ENCODE measurements at places on chromosomes 2 and 18.

- DNase-seq, result no peak
These were observed 162.2 kb downstream of the BAZ2B start for GRCh38 chr2:159454185-159454584.

GRCh38 chr2:232926431-232926939 is 56.4 kb downstream of the SNORC start:
- no peak for DNase-seq

GRCh38 chr18:57640749-57641148 is 19.1 kb upstream of the NARS1 start:
- no peak for DNase-seq

- DNase-seq, result no peak
These were observed 3.8 kb upstream of the ATP6V1C2 start for GRCh38 chr2:10717628-10718027.

GRCh38 chr18:74506448-74507084 is 10.4 kb downstream of the CNDP2 start:
- peak; percentile 30 for DNase-seq

GRCh38 chr2:176488431-176488830 is 219.2 kb downstream of the MTX2 start:
- DNase-seq, result no peak

GRCh38 chr2:38733300-38733971 is 17.7 kb downstream of the SRSF7 start:
- DNase-seq, result no peak

GRCh38 chr2:240209493-240209892 is 69.0 kb upstream of the OTOS start:
- DNase-seq, result no peak

- DNase-seq, result no peak
These were observed 17.3 kb downstream of the ACVR1 start for GRCh38 chr2:157858846-157859245.

DNA sequence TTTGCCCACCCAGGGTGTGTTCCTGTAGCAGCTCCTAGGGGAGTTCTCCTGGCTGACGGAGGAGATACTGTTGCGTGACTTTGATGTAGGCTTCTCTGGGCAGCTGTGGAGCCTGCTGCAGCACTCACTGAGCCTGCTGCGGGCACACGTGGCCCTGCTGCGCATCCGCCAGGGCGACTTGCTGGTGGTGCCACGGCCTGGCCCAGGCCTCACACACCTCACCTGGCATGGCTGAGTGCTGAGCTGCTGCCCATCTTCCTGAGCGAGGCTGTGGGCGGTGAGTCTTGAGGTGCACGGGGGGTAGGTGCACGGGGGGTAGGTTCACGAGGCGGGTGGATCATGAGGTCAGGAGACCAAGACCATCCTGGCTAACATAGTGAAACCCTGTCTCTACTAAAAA is 191.7 kb downstream of the ANKRD36C start:
- DNase-seq, result no peak

DNA sequence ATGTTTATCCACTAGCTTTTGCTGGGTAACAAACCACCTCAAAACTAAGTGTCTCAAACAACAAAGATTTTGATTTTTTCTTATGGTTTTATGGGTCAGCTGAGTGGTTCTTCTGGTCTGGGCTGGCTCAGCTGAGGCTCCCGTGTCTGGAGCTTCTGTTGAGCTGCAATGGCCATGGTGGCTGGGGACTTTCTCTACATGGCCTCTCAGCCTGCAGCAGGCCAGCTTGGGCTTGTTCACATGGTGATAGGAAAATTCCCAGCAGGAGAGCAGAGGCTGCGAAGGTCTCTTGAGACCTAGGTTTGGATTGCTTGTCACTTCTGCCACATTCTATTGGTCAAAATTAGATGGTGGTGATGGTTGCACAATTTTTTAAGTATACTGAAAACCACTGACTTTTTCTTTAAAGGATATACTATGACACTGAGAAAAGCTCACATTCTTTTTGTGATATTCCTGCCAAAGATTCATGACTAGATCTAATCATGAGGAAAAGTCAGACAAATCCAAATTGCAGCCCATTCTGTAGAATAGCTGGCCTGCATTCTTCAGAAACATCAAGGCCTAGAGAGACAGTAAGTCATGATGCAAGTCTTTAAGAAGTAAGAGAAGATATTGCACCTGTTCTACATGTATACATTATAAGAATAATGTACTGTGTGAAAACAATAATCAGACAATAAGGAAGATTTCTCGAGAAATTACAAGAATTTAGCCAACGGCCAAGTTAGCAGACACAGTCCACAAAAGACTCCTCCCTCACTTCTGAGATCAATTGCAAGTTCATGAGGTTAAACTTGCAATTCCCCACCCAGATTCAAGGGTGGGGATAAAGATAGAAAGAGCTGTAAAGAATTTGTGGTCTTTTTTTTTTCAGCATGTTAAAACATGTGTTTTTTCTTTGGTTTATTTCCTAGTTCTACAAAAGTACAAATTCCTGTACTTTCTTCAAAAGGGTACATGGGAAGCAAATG is 35.0 kb upstream of the IL1R2 start:
- DNase-seq, result no peak

- no peak for DNase-seq
These were observed 43.8 kb upstream of the PPP4R1 start for GRCh38 chr18:9658087-9658641.

GRCh38 chr2:41568648-41569047 is 479.2 kb upstream of the PKDCC start:
- DNase-seq, result no peak

DNA sequence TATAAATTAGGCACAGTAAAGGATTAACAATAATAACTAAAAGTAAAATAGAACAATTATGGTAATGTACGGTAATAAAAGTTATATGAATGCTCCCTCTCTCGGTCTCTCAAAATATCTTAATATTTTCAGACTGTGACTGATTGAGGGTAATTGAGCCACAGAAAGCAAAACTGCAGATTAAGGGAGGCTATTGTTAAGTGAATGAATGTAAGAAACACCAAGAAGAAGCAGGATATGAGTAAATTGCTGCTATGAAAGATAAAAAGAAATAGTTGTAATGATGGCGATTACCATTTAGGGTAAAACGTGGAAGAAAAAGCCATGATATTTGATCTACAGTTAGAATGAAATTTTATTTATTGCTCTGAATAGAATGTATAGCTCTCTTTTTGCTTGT is 24.1 kb downstream of the GULP1 start:
- DNase-seq, result no peak

- DNase-seq, result no peak
These were observed 17.2 kb downstream of the SULT1C2 start for GRCh38 chr2:108305901-108306300.

DNA sequence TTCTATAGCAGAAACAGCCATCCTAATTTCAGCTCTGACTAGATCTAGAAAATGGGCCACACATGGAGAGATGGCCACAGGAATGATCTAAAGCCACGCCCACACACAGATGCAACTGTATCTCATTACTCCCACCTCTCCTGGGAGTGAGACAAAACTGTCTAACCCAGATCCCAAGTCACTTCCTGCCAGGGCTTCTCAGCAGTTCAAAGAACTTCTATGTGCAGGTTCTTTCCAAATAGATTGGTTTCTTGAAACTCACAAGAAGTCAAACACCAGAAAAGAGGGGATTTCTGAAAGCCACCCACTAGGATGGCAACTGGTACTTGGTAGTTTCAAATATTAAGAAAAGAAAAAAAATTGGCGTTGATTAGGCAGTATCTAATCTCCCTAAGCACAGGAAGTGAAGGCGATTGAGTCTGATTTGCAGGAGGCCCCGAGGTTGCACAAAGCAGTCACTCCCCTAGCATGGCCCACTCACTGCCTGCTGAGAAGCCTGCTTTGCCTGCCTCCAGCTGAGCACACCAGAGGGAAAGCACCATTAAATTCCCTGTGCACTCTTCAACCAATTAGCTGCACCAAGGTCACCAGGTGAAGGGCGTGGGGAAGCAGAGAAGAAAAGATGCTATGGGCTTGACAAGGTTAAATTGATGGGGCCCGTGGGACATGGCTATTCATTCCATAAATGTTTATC is 51.1 kb downstream of the PAPOLG start:
- DNase-seq, result no peak

- peak; percentile 62 for DNase-seq
These were observed at the start of gene MEIS1 for GRCh38 chr2:66434679-66435548. Gene MEIS1, plus strand, starts transcription at chr2:66435125. Its CDS starts 732 bp downstream, at chr2:66435857.

- DNase-seq, result no peak
These were observed 2.8 kb downstream of the MSH2 start for GRCh38 chr2:47405757-47406156.

DNA sequence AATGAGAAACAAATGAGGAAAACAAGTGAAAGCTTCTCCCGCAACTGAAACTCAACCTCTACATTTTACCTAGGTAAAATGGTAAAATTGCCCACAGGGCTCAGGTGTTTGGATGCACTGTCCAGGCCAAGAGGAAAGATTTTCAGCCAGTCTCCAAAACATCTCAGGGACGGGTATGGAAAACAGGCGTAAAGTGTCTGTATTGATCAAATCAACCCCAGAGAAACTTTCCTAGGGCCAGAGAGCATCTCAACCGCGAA is 361 bp upstream of the HAT1 start:
- no peak for DNase-seq

GRCh38 chr2:150494234-150494945 is 6.9 kb upstream of the RND3 start:
- no peak for DNase-seq

- DNase-seq, result no peak
These were observed 563.4 kb upstream of the POU3F3 start for GRCh38 chr2:104290566-104290891.

DNA sequence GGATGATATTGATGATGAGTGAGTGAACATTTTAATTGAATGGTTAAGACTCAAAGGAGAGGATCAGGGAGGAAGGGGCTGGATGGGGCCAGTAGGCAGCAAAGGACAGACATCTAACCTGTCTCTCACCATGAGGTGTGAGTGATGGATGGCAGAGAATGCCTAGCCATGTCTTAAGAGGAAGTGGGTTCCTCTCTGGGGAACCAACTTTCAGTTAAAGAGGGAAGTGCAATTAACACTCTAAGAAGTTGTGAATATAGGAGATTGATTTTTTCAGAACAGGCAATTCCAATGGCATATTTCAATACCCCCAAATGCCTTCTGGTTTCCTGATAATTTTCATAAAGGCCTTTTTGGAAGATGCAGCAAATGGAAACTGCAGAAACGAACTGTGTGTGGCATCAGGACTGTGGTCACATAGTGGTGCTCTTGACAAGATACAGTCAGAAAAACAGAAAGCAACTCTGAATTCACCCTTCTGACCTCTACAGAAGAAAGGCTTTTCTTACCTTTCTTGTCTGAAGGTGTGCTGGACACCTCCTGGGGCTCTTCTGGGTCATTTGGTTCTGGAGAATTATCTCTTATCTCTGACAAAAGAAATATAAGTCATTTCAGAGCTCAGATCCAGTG is 10.2 kb downstream of the SP110 start:
- no peak for DNase-seq

GRCh38 chr2:215660687-215661086 is 224.8 kb upstream of the FN1 start:
- no peak for DNase-seq

DNA sequence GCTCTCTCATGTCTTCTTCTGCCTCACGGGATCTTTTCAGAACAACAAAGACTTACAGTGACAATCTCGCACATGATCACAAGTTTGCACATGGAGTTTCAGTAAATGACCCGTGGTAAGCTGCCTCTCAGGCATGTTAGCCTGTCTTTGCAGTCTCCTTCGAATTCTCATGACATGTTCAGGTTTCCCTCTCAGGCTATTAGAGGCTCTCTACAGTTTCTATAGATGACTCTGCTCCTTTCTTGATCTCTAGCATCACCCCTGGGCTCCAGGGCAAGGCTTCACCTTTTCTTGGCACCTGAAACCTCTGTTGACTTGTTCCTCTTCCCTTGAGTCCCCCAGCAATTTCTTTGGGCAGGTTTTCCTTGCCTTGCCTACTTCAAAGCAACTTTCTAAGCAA is 23.0 kb downstream of the MPP4 start:
- DNase-seq, result no peak

DNA sequence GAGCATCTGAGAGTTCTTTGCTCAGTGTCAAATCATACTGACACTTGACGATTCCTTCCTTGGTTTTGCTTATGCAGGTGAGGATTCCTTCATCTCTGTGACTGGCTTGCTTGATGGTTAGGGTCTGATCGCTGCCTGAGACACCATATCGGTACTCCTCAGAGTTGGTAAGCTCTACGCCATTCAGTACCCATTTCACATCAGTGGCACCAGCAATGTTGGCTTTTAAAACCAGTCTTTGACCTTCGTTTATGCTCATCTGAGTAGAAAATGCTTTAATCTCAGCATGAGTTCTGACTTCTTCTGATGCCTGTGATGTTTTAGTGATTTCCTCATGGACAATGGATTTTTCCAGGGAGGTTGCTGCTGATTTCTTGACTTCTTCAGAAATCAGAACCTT is 48.4 kb downstream of the PLEKHA3 start:
- no peak for DNase-seq

DNA sequence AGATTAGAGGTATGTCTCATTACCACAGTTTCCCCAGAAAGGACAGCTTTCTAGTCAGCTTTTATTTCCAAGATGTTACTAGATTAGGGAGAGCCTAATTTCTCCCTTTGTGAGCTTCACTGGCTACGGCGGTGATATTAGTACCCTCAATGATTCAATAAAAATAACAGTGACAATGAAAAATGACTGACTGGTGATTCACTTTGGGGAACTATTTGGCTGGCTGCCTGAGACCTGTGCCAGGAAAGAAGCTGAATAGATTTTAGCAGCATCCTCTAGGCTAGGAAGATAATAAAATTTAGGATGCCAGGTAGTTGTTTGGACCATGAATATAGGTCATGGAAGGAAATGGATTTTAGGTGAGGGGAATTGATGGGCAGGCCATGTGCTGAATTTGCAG is 178.7 kb downstream of the FMNL2 start:
- DNase-seq, result no peak

- DNase-seq, result no peak
These were observed 141.8 kb upstream of the CTNNA2 start for GRCh38 chr2:79370976-79371538.

DNA sequence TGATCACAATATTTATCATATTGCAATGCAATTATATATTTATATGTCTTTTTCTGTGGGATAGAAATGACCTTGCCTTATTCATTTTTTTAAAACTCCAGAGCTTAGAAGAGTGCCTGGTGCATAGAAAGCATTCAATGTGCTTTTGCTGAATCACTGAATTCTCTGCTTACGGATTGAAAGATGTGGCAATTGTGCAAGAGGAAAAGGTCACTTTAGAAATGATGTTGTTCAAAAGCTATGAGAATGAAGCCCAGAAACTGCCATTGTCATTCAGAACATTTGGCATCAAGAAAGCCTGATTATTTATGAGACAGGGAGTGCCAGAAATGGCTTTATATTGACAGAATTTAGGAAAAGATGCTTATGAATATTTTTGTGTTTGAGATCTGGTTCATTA is 678.6 kb upstream of the CDH2 start:
- no peak for DNase-seq

DNA sequence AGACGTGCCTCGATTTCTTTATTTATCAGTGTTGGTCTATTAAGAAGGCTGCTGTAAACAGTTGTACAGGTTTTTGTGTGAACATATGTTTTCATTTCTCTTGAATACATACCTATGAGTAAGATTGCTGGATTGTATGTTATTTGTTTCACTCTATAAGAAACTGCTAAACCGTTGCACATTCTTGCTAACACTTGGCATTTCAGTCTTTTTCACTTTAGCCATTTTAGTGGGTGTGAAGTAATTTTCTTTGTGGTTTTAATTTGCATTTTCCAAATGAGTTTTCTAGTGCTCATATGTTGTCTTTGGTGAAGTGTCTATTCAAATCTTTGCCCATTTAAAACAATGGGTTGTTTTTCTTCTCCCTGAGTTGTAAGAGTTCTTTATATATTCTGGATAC is 221.5 kb upstream of the SMAD7 start:
- DNase-seq, result no peak

GRCh38 chr2:111985514-111985913 is 69.6 kb upstream of the TMEM87B start:
- no peak for DNase-seq

- no peak for DNase-seq
These were observed 383.4 kb downstream of the PTPRM start for GRCh38 chr18:7950380-7951136.
